ENCODE measurements at places on chromosomes 4 and X. TPM values are rescaled to one million over a fixed set of nuclear protein-coding genes. Genes with fewer than 3 reads are reported as not detected.

DNA sequence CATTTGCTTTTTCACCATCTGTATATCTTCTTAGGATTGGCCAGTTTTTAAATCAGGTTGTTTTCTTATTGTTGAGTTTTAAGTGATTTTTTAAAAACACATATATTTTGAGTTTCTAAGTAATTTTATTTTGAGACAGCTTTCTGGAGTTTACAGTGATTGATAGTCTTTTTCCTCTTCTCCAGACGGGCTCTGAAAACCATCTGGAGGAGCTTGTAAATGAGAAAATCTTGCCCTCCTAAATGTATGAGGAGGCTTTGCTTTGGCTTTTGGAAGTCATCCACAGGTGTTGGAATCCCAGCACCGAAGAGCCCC is 160.2 kb downstream of the SOWAHB start:
- DNase-seq, result no peak

- no peak for DNase-seq
These were observed 1.5 kb downstream of the ARAP2 start for GRCh38 chr4:36242629-36243354.

DNA sequence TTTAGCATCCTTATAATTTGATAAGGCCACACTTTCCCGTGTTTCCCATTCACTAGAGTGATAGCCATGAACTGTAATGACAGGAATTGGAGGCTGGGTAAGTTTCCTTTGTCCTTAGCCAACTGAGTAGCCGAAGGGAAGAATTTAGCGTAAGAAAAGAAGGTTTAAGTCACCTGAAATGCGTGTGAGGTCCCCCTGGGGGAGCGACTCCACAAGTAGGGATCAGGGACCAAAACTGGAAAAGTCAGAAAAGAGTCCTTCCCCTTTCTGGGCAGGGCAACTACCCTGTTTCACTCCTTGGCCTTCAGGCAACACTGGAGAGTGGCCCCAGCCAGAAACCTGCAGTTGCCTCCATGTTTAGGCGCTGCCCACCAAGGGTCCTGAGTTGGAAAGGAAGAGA is 81.6 kb upstream of the MED14 start:
- no peak for DNase-seq

DNA sequence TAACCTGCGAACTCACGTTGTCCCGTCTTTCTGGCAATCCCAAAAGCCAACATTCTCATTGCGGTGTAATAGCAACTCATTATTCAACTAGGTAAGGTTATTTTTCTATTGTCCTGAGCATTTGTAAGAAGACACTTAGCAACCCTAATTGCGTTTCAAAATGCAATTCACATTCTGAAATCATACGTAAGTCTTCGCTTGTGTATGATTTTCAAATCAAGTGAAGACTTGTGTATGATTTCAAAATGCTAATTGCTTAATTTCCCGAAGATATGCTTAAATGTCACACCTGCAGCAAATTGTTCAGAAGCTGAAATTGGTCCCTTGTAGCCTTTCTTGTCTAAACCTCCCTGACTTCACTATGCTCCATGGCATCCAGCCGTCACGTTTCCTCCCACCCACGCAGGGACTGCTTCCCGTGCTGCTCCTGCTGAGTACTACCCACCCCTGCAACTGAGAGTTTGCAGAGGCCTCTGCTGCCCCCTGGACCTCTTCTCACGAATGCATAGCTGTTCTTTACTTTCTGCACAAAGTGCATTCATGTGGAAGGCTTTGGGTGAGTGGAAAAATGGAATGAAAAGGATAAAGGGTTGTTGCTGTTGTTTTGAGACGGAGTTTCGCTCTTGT is 40.8 kb upstream of the CLDN24 start:
- DNase-seq, result no peak

GRCh38 chr4:7023486-7023885 is 19.7 kb upstream of the TADA2B start:
- DNase-seq, result no peak

DNA sequence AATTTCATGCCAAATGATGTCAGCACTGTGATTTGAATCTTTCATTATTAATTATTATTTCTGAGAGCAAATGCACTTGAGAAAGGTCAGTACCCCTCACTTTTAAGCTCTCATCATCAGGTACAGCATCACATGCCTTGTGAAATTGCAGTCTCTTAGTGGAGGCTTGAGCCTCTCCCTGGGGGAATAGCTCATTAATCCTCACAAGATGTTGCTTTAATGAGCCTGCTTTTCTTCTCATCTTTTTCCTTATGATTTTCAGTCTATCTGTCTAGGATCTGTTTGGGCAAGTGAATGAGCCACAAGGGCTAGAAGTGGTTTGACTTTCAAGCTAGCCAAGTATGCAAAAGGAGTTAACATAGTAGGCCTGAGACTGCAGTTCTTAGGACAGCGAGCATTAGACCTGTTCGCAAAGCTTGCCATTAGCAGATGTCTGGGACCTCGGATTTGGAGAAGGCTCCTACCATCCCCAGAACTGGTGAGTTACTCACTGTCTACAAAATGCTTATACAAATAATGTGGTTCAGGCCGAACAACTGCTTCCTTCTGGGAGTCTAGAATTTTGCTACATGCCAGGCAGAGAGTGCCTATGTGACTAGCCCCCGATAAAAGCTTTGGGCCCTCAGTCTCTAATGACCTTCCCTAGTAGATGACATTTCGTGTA is 174.5 kb downstream of the IL15 start:
- no peak for DNase-seq

DNA sequence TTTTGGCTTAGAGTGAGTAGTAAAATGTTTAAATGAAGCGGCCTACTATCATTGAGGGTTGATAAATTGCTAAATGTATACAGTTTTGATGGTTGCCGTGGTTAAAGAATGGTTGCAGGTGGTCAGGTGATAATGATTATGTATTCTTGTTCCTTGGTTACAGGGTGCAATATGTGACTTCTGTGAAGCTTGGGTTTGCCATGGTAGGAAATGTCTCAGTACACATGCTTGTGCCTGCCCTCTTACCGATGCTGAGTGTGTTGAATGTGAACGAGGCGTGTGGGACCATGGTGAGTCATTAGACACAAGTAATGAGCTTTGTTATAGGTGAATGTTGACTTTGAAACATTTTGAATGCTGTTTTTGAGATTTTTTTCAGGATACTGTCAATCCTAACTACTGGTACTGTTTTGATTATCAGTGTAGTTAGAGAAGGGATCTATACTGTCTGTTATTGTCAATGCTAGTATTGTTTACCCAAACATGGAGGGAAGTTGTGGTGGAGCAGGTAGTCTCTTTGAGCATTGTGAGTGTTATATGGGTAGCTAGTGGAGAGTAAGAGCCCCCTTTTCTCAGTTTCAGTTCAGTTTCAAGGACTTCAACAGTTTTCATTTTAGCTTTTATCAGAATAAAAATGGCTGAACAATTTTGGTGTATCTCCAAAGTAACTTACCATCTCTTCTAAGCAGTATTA is 8.9 kb downstream of the ZNF330 start:
- DNase-seq, result no peak

DNA sequence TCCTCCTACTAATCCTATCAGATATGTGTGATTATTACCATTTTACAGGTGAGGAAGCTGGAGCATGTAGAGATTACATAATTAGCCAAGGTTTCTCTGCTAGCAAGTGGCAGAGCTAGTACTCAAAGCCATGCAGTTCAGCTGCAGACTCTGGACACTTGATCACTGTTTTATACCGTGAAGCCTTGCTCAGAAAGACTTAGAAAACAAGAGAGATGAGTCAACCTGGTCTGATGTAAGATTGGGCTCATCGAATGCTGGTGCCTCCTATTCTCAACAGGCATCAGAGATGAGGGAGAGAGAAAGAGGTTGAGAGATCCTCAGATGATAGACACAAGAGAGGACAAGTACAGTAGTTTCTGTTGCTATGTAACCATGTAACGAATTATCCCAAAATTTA is 19.0 kb upstream of the PDE5A start:
- no peak for DNase-seq

MAGEC3 gene
- polyA plus RNA-seq, result 0.32 TPM

CTAG1A gene
- polyA plus RNA-seq, result not detected
